ENCODE measurements at places on chromosomes 11 and 22. TPM values are rescaled to one million over a fixed set of nuclear protein-coding genes. Genes with fewer than 3 reads are reported as not detected.

GRCh38 chr11:86103808-86104207 lies 34.9 kb upstream of the PICALM start:
- no peak for DNase-seq

DNA sequence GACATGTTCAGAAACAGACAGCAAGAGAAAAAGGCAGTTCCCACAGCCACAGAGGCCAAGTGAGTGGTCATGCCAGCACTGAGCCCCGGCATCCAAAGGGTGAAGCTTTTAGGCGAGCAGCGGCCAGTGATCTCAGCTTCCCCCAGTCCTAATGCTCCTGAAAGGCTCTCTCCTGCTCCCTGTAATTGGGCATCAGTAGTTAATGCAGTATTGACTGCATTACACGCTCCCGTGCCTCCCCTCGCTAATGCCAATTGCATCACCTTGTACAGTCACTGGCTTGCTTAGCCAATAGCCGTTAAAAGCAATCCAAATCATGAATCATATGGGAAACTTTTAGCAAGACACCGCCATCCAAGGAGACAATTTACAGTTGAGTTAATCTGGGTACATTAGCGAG lies 4.9 kb downstream of the LMO1 start:
- no peak for DNase-seq

- DNase-seq: no peak
Observed at GRCh38 chr22:21041937-21042336, 3.8 kb upstream of the LRRC74B start.

DNA sequence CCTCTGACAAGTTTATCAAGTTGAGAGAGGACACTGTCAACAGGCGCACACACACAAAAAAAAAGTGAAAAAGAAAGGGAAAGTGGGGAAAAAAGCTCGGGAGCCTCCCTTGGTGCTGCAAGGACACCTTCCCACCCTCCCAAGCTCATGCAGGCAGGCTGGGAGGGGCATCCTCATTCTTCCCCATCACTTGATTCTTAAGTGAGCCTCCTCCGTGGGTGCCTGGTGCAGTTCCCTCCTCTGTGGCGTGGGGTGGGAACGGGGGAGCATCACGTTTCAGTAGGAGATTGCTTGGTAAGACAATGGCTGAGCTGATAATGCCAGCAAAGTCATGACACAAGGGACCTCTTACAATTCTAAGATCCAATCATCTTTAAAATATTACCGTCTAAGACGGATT lies 108.8 kb downstream of the NXPE2 start:
- no peak for DNase-seq

GRCh38 chr11:61555051-61555969 lies 25.6 kb downstream of the SYT7 start:
- DNase-seq: peak; percentile 85

GRCh38 chr11:78022397-78023396 lies at the start of gene KCTD14:
TSS of gene KCTD14 (minus strand) at chr11:78023276. CDS start at chr11:78023249, 27 bp downstream.
- peak; percentile 37 for DNase-seq

- DNase-seq: no peak
Observed at GRCh38 chr11:1567052-1567720, 4.9 kb downstream of the DUSP8 start.

DNA sequence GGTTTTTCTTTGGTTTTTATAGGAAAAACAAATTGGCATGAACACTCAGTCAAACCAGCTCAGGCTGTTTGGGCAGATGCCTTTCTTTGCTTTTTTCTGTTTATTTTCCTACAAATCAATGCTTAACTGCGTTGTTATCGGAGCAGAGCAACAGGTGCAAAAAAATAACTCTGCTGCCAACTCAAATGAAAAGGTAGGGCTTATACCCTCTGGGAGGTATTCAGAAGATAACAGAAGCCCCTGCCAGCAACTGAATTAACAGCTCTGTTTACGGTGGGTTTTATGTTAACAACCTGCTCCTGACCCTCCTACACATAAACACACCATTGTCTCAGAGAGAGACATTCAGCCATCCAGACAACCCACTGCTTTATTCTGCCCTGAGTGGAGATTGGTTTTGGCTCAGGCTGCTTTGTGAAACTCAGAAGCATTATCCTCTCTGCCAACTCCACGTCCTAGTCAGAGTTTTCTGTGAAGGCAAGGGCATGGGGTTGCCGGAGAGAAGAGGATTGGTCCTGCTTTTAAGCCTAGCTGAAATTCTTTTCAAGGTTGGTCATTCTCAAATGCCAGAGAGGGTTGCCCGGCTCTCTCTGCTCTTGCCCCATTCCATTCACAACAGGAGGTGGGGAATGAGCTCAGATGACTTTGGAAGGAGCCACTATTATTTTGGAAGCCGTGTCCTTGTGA lies 11.4 kb downstream of the EHF start:
- peak; percentile 76 for DNase-seq

- peak; percentile 39 for DNase-seq
Observed at GRCh38 chr11:60625262-60625661, 74.2 kb upstream of the MS4A8 start.

- no peak for DNase-seq
Observed at GRCh38 chr11:66477263-66478201, 2.7 kb upstream of the DPP3 start.

DNA sequence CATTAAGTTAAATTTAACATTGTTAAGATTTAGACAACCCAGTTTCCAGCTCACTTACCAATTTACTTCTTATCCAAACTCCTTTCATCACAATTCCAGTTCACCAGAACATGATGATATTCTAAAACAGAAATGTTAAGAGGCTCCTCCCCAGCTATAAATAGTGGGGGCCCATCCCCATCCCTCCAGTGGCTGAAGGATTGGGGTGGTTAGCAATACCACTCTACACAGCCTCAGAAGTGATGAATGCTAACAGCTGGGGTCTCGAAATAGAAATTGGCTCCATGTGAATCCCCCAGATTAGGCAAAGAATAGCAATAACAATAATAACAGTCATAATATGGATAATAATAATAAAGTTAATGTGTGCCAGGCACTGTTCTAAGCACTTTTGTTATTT lies 97.9 kb upstream of the NCAM1 start:
- no peak for DNase-seq

GRCh38 chr22:45883811-45884170 lies 93.2 kb downstream of the WNT7B start:
- no peak for DNase-seq

DNA sequence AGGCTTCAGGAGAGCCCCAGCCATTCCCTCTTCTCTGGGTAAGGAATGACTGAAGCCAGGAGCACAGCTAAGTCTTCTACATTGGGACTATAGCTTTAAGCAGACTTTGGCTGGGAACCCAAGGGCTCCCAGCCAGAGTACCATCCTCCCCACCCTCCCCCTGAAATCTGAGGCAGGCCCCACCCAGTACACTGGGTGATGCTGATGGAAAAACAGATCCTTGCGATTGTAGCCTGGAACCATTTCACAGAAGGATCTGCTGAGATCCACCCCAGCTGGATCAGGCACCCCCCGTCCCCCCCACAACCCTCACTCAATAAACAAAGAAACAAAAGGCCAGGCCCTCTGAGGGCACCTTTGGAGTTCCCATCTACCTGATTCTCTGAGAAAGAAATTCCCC lies 39.8 kb downstream of the IL18BP start:
- peak; percentile 78 for DNase-seq

GRCh38 chr11:9613830-9614762 lies 40.6 kb downstream of the WEE1 start:
- peak; percentile 84 for DNase-seq

DNA sequence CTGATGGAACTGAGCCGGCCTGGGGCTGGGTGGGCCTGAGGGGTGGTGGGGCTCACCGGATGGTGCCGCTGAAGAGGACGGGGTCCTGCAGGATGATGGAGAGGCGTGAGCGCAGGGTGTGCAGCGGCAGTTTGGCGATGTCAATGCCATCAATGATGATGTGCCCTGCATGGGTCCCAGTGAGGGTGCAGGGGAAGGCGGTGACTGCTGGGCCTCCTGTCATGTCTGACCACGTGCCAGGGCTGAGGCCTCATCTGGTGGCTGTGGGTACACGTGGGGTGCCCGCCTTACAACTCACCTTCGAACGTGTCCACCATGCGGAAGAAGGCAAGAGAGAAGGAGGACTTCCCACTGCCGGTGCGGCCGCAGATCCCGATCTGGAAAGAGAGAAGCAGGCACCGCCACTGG lies 7.1 kb upstream of the KCNJ11 start:
- no peak for DNase-seq

- no peak for DNase-seq
Observed at GRCh38 chr11:5737091-5737490, 843 bp downstream of the OR56B1 start.

- DNase-seq: peak; percentile 8
Observed at GRCh38 chr11:83836883-83837654, 550.9 kb upstream of the CCDC90B start.

DNA sequence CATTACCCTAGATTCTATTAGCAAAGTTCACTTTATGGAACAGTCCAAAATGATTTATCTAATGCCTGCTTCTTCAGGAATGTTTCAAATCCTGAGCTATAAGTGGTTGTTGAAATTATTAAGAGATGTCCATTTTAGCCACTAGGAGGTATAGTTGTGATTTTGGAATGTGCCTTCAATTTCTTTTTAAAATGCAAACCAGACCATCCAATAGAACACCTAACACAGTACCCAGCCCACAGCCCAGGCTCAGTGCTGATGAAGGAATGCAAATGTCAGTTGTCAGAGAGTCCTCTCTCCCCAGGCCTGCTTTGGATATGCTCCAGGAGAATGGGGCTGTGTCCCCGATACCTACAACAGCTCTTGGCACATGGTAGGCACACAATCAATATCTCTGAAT lies 85.8 kb upstream of the E2F8 start:
- no peak for DNase-seq

- DNase-seq: no peak
Observed at GRCh38 chr11:130781931-130782330, 134.3 kb downstream of the SNX19 start.

GRCh38 chr11:118792570-118793124 lies 1.7 kb upstream of the DDX6 start:
- DNase-seq: peak; percentile 73

DNA sequence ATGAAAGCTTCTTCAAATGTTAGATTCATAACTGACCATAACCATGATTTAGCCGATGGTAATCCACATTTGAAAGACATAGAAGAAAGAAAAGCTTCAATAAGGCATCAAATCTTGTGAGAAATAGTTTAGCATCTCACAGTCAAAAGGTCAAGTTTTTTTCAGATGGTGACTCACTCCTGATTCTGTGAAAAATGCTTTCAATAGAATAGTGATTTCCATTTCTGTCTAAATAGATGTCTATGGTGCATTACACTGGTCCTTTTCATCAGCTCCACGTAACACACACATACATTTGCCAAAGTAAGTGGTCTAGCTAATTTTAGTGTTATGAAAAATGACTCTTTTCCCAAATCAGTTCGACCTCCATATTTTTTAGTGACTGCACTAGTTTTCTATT lies 139.2 kb downstream of the LRRC4C start:
- DNase-seq: no peak

DNA sequence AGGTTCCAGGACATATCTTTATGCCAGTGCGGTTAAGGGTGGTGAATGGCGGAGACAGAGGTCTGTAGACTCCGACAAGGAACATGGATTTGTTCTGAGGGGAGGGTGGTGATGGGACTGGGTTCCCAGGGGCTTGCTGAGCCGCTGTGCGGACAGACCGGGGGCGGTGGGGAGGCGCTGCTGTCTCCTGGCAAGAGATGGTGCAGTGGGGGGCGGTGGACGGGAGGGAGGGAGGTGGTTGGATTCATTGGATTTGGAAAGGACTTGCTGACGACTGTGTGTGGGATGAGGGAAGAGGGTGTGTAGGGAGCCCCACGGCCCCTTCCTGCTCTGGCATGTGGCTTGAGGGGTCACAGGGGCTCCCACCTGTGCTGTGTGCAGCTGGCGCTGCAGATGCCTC lies 43.2 kb downstream of the FLRT1 start:
- no peak for DNase-seq

DNA sequence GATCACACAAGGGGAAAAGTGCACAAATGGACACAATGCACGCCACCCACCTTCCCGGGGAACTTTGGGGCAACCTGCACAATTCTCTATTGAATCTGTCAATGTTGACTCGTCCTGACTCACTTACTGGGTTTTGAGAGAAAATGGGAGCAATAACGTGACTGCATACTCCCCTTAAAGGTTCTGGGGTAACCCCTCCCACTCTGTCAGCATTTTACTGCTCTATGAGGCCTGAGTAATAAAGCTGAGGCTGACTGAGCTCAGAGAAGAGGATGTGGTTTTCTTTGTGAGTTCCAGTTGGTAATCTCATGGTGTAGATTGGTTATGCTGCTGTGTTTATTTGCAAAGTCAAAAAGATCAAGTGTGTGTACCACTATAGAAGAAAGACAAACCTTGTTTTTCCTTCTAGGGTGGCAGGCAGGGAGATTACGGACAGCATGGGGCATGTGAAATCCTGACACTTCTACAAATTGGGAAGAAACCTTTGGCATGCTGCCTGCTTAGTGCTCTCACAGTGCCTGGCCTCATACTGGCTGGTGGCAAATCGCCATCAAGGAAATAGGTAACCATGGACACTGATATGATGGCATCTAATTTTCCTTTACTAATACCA lies 16.1 kb upstream of the APOA1 start:
- no peak for DNase-seq

- no peak for DNase-seq
Observed at GRCh38 chr11:105609341-105609781, 512 bp upstream of the GRIA4 start.

DNA sequence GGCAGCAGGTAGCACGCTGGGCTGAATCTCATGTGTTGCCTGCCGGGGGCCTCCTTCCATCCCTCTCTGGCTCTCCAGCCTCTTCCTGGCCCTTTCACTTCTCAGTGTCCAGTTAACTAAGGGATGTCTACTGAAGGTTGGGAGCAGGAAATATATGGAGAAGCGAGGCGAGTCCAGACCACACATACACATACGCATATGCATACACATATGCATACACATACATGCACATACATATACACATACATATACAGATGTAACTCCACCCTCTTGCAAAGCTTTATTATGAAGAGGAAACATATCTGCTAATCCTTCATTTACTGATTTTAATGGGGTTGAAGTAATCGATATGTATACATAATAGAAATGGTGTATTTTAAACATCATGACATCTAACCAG lies 636.1 kb upstream of the CCDC179 start:
- no peak for DNase-seq

GRCh38 chr11:115745610-115746512 lies 241.6 kb upstream of the CADM1 start:
- DNase-seq: no peak

GRCh38 chr11:7512525-7513233 lies 1.1 kb upstream of the PPFIBP2 start:
- peak; percentile 49 for DNase-seq

The RCE1 gene
- total RNA-seq: 50.0 TPM

The C11orf87 gene
- not detected for total RNA-seq

The SLC22A8 gene
- 0.11 TPM for total RNA-seq

The ARHGAP20 gene
- total RNA-seq: 26.8 TPM

The SPDYC gene
- total RNA-seq: not detected

The VPS11 gene
- 49.1 TPM for total RNA-seq

The KRTAP5-2 gene
- total RNA-seq: not detected

The RGL4 gene
- not detected for total RNA-seq

The FOXR1 gene
- 1.8 TPM for total RNA-seq

The CDKN1C gene
- 42.7 TPM for total RNA-seq

The CARD18 gene
- total RNA-seq: not detected

All from prostate gland (tissue), 2 donors.